Natural killer cell (primary cell): ENCODE measurements at places on chromosomes 7 and 10. TPM values are rescaled to one million over a fixed set of nuclear protein-coding genes. Genes with fewer than 3 reads are reported as not detected.

Gene SMO
- 0.09 TPM for total RNA-seq

Gene ATOH7
- total RNA-seq, result not detected

Gene LRRC61
- 16.7 TPM for total RNA-seq

Gene ZWINT
- total RNA-seq, result 2.3 TPM

Gene FAM25C
- total RNA-seq, result not detected

Gene ABHD11
- 20.0 TPM for total RNA-seq

Gene UNCX
- not detected for total RNA-seq

Gene PNLIP
- total RNA-seq, result not detected

Gene SH2D4B
- total RNA-seq, result 0.19 TPM

Gene A1CF
- not detected for total RNA-seq

- no peak overlapping the region for H3K27ac ChIP-seq
- no peaks in the 10 kb centered on the region for H3K36me3 ChIP-seq
- no peaks in the 10 kb centered on the region for H3K27me3 ChIP-seq
- no peak overlapping the region for H3K4me3 ChIP-seq
- no peak for DNase-seq
- H3K4me1 ChIP-seq, result no peaks in the 10 kb centered on the region
These were observed 438.8 kb downstream of the HTR7 start for GRCh38 chr10:90418869-90419652.

- no peak for DNase-seq
- H3K36me3 ChIP-seq, result no peaks in the 10 kb centered on the region
- H3K4me3 ChIP-seq, result no peak overlapping the region
- no peaks in the 10 kb centered on the region for H3K4me1 ChIP-seq
- H3K27me3 ChIP-seq, result no peaks in the 10 kb centered on the region
- H3K27ac ChIP-seq, result no peak overlapping the region
These were observed 674.3 kb upstream of the ZWINT start for GRCh38 chr10:57035310-57035709.

DNA sequence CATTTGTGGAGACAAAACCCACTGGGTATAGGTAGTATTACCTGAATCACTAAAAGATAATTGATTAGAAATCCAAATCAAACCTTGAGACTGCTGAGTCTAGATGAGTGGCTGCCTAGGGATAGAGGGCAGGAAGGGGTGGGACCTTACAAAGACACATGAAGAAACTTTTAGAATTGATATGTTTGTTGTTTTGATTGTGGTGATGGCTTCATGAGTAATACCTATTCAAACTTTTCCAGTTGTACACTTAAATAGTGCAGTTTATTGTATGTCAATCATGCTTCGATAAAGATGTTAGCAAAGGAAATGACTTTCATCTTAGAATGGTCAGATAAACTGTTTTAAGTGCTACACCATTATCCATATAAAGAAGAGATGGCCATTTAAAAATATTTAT, 188.7 kb upstream of the KAT6B start:
- H3K27me3 ChIP-seq, result no peaks in the 10 kb centered on the region
- H3K4me3 ChIP-seq, result no peak overlapping the region
- no peaks in the 10 kb centered on the region for H3K36me3 ChIP-seq
- DNase-seq, result no peak
- no peaks in the 10 kb centered on the region for H3K4me1 ChIP-seq

DNA sequence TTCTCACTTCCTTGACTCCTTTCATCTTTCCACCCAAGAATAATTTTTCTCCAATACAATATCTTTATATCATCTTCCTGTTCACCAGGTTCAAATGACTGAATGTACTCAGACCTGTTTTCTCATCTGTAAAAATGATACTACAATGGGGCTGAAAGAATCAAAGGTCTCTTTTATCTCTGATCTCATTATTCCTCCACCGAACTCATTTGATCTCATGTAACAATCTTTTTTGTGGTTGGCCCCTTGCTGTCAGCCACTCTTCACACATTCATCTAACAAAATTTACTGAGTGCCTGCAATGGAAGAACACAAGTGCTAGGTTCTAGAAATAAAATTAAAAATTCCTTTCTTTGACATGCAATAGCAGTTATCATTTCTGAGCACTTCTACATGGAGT, 65.0 kb downstream of the GRM8 start:
- peak; percentile 7 for DNase-seq
- H3K4me3 ChIP-seq, result no peak overlapping the region
- no peaks in the 10 kb centered on the region for H3K36me3 ChIP-seq
- H3K4me1 ChIP-seq, result no peaks in the 10 kb centered on the region
- H3K27me3 ChIP-seq, result no peaks in the 10 kb centered on the region
- no peak overlapping the region for H3K27ac ChIP-seq

- no peaks in the 10 kb centered on the region for H3K27me3 ChIP-seq
- H3K4me1 ChIP-seq, result peaks cover 57% of the 10 kb centered on the region
- H3K4me3 ChIP-seq, result no peak overlapping the region
- no peak overlapping the region for H3K27ac ChIP-seq
- H3K36me3 ChIP-seq, result no peaks in the 10 kb centered on the region
These were observed 75.0 kb downstream of the ELFN1 start for GRCh38 chr7:1745018-1745532.

- H3K27me3 ChIP-seq, result no peaks in the 10 kb centered on the region
- peak; percentile 9 for DNase-seq
- no peak overlapping the region for H3K4me3 ChIP-seq
- no peaks in the 10 kb centered on the region for H3K36me3 ChIP-seq
- no peak overlapping the region for H3K27ac ChIP-seq
These were observed 456.2 kb downstream of the REEP3 start for GRCh38 chr10:63977329-63977923.

- H3K4me3 ChIP-seq, result no peak overlapping the region
- no peak for DNase-seq
- H3K4me1 ChIP-seq, result no peaks in the 10 kb centered on the region
- no peaks in the 10 kb centered on the region for H3K36me3 ChIP-seq
- no peak overlapping the region for H3K27ac ChIP-seq
- H3K27me3 ChIP-seq, result peaks cover 22% of the 10 kb centered on the region
These were observed 2.0 kb downstream of the PLCE1 start for GRCh38 chr10:93995598-93996271.

DNA sequence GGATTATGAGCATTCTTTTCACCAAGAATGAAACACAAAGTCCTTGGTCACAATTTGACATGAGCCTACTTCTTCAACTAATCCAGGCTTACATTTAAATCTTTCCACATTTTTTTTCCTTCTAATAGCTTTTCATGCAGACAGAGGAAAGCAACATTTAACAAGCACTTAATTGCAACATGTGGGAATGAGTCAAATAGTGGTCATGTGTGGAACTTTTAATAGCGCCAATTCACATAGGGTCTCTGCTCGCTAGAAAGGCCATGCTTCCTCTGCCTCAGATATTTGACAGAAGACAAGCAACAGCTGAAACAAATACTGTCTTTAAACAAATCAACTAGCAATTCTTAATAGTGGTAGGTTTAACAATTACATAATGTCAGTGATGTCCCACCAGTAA, 285.9 kb upstream of the ETV1 start:
- no peak overlapping the region for H3K27ac ChIP-seq

DNA sequence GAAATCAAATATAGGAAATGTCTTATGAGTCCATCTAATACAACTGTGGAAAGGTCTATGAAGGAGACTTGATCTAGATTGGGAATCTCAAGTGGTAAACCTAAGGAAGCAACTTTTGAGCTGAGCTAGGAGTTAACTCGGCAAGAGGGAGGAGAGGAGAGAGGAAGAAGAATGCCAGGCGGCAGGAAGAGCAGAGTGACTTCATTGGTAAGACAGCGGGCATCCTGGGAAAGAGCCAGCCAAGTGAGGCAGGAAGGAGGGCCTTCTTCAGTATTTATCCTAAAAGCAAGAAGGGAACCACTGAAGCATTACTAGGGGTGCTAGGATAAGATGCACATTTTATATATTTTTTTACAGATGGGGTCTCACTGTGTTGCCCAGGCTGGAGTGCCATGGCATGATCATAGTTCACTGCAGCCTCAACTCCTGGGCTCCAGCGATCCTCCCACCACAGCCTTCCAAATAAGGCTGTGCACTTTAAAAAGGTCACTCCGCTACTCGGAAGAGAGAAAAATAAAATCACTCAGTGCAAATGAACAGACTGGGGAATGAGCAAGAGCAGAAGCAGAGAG, 2.0 kb downstream of the BCL7B start:
- H3K27me3 ChIP-seq, result no peaks in the 10 kb centered on the region
- no peak overlapping the region for H3K27ac ChIP-seq
- no peak overlapping the region for H3K4me3 ChIP-seq
- peaks cover 12% of the 10 kb centered on the region for H3K36me3 ChIP-seq

- no peak overlapping the region for H3K27ac ChIP-seq
- no peaks in the 10 kb centered on the region for H3K27me3 ChIP-seq
- no peaks in the 10 kb centered on the region for H3K4me1 ChIP-seq
- no peak for DNase-seq
- no peak overlapping the region for H3K4me3 ChIP-seq
- H3K36me3 ChIP-seq, result no peaks in the 10 kb centered on the region
These were observed 85.6 kb upstream of the IMMP2L start for GRCh38 chr7:111647881-111648280.

GRCh38 chr7:141558544-141559183, 7.5 kb downstream of the AGK start:
- H3K27ac ChIP-seq, result peak overlapping the region; percentile 86
- no peak overlapping the region for H3K4me3 ChIP-seq
- H3K27me3 ChIP-seq, result no peaks in the 10 kb centered on the region
- peaks cover 30% of the 10 kb centered on the region for H3K4me1 ChIP-seq
- no peak for DNase-seq
- H3K36me3 ChIP-seq, result peaks cover 21% of the 10 kb centered on the region

- DNase-seq, result no peak
- no peaks in the 10 kb centered on the region for H3K27me3 ChIP-seq
- no peaks in the 10 kb centered on the region for H3K4me1 ChIP-seq
These were observed 29.7 kb downstream of the STN1 start for GRCh38 chr10:103888113-103888841.

GRCh38 chr7:73436031-73436929, 2.7 kb downstream of the FZD9 start:
- peaks cover 12% of the 10 kb centered on the region for H3K36me3 ChIP-seq
- H3K4me1 ChIP-seq, result peaks cover 12% of the 10 kb centered on the region
- DNase-seq, result no peak

GRCh38 chr7:5701085-5701914, 80.2 kb downstream of the RNF216 start:
- H3K27me3 ChIP-seq, result no peaks in the 10 kb centered on the region
- H3K4me1 ChIP-seq, result peaks cover 36% of the 10 kb centered on the region
- DNase-seq, result peak; percentile 31
- no peak overlapping the region for H3K4me3 ChIP-seq
- peaks cover 24% of the 10 kb centered on the region for H3K36me3 ChIP-seq
- H3K27ac ChIP-seq, result peak overlapping the region; percentile 3

GRCh38 chr7:27442455-27442854, 199.9 kb downstream of the EVX1 start:
- H3K27ac ChIP-seq, result no peak overlapping the region
- DNase-seq, result no peak
- H3K4me3 ChIP-seq, result no peak overlapping the region
- H3K36me3 ChIP-seq, result no peaks in the 10 kb centered on the region
- peaks cover 2% of the 10 kb centered on the region for H3K27me3 ChIP-seq

DNA sequence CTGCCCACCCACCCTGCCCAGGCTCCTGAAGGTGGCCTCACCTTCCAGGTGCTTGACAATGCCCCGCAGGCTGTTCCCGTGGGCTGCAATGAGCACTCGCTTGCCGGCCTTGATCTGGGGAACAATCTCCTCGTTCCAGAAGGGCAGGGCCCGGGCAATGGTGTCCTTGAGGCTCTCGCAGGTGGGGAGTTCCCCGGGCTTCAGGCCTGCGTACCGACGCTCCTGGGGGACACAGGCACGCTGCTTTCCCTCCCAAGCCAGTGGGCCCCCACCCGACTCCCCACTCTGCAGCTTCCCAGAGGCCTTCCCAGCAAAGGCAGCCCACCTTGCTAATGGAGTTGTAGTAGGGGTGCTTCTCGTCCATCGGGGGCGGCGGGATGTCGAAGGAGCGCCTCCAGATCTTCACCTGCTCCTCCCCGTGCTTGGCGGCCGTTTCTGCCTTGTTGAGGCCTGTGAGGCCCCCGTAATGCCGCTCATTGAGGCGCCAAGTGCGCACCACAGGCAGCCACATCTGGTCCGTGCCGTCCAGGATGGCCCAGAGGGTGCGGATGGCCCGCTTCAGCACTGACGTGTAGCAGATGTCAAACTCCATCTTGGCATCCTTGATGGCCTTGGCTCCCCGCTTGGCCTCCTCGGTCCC, 456 bp downstream of the PGAM2 start:
- no peak overlapping the region for H3K4me3 ChIP-seq
- peak overlapping the region; percentile 19 for H3K27ac ChIP-seq
- no peaks in the 10 kb centered on the region for H3K27me3 ChIP-seq
- H3K4me1 ChIP-seq, result peaks cover 29% of the 10 kb centered on the region
- peaks cover 28% of the 10 kb centered on the region for H3K36me3 ChIP-seq

DNA sequence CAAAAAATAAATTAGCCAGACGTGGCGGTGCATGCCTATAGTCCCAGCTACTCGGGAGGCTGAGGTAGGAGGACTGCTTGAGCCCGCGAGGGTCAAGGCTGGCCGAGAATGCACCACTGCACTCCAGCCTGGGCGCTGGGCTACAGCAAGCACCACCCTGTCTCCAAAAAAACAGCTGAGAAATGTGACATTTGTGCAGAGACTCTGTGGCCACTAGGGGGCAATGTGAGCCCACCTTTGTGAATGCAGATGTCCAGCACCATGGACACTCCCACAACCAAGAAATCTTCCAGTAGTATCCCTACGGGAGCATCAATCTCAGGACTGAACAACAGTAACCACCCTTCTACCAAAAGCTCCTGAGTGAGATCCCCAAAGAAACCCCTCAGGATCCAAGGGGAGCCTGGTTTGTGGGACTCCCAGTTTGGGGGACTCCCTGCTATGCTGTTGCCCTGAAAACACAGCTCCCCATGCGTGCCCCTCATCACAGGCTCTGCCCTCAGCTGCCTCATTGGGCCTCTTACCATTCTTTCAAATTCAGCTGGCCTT, 6.2 kb upstream of the AHCYL2 start:
- DNase-seq, result peak; percentile 90
- H3K4me1 ChIP-seq, result no peaks in the 10 kb centered on the region
- H3K27me3 ChIP-seq, result no peaks in the 10 kb centered on the region
- H3K4me3 ChIP-seq, result no peak overlapping the region
- H3K27ac ChIP-seq, result no peak overlapping the region

DNA sequence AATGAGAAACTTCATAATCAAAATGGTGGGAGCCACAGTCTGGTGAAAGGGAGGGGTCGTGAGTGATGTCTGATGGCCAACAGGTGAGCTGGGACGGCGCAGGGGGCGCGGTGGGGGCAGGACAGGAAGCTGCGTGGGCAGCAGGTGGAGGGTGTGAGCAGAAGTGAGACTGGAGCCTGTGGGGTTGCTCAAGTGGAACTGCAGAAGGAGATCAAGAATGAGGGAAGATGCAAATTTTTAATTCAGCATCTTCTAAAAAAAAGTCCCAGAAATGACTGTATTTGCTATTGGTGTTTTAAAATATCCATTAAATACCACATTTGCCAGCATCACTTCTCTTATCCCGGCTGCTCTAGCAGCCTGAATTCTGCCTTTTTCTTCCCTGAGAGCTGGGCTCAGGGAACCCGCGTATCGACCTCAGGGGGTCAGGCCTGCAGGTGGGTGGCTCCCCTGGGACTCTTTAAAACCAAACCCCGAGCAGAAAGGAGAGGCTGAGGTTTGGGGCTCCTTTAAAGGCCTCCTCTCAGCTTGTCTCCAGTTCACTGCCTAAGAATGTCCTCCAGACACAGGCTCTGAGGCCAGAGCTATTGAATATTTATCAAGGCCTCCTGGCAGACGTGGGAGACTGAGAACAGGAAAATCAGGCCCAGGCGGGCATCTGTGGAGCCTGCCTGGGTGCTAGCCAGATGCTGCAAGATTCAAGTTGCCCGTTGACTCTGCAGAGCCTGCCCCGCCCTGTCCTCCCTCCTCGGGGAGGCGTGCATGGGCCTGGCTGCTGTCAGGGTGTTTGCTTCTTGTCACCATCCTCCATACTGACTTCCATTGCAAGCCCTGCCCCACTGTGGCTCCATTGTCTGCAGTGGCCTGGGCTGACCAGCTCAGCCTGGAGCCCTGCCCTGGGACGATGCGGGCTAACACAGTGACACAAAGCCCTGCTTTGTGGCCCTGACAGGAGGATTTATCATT, 53.9 kb downstream of the SYPL1 start:
- H3K4me3 ChIP-seq, result no peak overlapping the region
- no peak for DNase-seq
- no peaks in the 10 kb centered on the region for H3K36me3 ChIP-seq
- H3K27ac ChIP-seq, result peak overlapping the region; percentile 58
- H3K27me3 ChIP-seq, result no peaks in the 10 kb centered on the region
